Heart left ventricle (tissue), 16 donors: ENCODE measurements at places on chromosomes 7 and 10. TPM values are rescaled to one million over a fixed set of nuclear protein-coding genes. Genes with fewer than 3 reads are reported as not detected.
A peak's percentile ranks its signal among the peaks of the same experiment; 100 is the strongest.

The AFAP1L2 gene
- 5.3 TPM for total RNA-seq

The AGBL3 gene
- total RNA-seq, result 0.40 TPM

The GALNT17 gene
- 35.1 TPM for total RNA-seq

The DPP6 gene
- total RNA-seq, result not detected

The LYZL2 gene
- not detected for total RNA-seq

The EGFR gene
- total RNA-seq, result 4.6 TPM

- no peak for DNase-seq
These were observed 2.6 kb downstream of the CLDN15 start for GRCh38 chr7:101235050-101235449.

DNA sequence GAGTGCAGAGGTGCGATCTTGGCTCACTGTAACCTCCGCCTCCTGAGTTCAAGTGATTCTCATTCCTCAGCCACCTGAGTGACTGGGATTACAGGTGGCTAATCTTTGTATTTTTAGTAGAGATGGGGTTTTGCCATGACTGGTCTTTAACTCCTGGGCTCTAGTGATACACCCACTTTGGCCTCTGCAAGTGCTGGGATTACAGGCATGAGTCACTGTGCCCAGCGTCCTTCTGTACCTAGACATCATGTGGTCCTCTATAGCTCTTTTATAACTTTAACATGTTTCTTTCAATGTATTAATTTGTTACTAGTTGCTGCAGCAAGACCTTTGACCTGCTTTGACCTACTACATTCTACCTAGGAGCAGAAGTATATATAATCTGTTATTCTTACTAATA, 38.7 kb upstream of the BICC1 start:
- DNase-seq, result no peak

- DNase-seq, result no peak
These were observed 3.3 kb upstream of the NPTX2 start for GRCh38 chr7:98613601-98614425.

GRCh38 chr7:94182721-94183120, 178.6 kb upstream of the BET1 start:
- DNase-seq, result no peak

DNA sequence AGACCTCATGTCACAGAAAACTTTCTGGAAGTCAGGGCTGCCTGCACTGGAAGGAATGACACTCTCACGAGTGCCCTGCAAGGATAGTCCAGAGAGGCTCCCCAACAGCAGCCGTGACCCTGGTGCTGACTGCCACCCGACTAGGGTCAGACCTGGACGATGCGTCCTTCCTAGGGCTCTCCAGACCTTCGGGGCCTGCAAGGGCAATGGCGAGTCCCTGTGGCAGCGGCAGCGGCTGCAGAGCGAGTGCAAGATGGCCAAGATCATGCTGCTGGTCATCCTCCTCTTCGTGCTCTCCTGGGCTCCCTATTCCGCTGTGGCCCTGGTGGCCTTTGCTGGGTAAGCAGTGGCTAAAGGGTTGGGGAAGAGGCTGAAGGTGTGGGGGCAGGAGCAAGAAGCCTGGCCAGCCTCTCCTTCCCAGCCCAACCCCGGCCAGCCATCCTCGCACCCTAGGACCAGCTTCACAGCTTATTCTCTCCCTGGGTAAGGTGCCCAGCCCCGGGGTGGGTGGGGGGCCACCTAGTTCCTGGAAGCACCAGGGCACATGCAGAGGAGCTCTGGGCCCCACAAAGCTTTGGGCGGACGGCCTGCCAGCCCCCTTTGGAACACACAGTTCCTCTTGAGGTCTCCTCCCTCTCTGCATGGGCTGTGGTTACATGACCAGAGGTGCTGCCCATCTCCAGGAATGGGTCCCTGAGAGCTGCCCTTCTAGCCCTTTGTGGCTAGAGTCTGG, 5.5 kb downstream of the OPN4 start:
- DNase-seq, result peak; percentile 20

DNA sequence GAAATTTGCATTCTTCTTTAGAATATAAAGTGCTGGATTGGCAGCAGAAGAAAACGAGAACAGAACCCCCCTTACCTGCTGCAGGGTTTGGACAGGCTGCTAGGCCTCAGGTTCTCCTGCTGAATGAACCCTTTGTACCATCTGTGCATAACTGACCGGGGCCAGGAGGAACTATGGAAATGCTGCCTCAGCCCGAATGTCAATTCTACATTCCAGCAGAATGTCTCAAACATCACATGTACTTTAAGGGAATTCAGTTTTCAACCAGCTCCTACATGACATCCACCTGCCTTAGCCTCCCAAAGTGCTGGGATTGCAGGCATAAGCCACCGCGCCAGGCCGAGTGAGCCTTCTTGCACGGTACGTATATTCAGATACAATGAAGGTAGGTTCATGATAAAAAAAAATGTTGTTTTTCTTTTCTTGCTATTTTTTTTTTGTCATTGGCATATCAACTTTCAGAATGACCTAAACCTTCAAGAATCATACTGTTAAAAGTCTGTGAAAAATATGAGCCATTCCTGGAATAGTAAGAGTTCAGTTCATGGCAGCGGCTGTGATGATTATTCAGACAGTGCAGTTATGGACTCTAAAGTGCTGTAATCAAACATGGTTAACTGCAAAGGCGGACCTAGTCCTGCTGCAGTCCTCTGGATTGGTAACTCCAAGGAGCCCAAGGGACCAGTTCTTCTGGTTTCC, 84.4 kb upstream of the TNS3 start:
- no peak for DNase-seq

DNA sequence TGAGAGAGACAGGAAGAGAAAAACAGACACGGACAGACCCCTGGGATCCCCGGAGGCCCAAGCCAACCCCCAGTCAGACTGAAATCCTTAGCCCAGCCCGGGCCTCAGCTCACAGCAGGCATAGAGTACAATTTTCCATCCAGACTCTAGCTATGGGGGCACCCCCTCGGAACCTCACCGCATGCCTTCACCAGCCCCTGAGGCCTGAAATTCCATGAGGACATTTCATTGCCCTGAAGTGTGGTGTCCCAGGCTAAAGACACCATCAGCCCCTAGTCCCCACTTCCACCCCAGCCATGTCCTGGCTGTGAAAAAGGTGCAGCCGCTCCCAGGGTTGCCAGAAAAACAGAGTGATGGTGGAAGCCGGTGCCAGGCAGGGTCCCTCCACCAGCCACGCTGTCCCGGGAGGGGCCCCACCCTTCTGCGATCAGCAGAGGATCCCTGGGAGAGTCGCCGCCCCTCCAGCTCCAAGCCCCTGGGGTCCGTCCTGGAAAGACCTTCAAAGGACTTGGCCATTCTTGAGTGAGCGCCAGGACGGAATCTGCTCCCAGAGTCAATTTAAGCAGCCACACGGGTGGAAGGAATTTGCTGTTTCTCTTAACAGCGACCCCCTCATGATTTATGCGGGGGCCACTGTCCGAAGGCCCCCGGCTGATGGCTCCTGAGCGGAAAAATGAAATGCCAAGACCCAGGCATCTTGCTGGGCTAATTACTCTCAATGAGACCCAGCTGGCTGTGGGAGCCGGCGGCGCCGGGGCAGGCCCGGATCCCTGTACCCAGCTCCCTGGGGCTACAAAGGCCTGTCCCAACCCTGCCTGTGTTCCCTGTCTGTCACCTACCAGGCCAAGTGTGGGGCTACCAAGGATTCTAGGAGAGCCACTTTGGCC, 23.2 kb downstream of the MYL10 start:
- peak; percentile 15 for DNase-seq

- DNase-seq, result no peak
These were observed 86.6 kb downstream of the FRMD4A start for GRCh38 chr10:14244147-14244546.

DNA sequence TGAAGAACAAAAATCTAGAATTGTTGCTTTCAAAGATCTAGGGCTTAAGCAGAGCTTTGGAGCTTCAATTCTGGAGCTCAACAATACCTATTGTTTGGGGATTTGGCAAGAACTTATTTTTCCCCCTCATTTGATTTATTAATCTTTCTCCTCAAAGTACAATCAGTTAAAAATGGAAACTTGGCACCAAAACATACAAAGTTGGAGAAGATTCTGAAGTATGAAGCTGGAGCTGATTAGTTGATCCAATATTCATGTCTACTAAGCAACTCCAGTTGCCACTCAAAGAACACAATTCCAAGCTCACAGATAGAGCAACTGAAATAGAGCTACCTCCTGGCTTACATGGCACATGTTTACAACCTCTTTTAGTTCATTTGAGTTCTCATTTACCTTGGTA, 3.8 kb downstream of the FAM13C start:
- no peak for DNase-seq
